ENCODE measurements at places on chromosomes 7 and 10.

DNA sequence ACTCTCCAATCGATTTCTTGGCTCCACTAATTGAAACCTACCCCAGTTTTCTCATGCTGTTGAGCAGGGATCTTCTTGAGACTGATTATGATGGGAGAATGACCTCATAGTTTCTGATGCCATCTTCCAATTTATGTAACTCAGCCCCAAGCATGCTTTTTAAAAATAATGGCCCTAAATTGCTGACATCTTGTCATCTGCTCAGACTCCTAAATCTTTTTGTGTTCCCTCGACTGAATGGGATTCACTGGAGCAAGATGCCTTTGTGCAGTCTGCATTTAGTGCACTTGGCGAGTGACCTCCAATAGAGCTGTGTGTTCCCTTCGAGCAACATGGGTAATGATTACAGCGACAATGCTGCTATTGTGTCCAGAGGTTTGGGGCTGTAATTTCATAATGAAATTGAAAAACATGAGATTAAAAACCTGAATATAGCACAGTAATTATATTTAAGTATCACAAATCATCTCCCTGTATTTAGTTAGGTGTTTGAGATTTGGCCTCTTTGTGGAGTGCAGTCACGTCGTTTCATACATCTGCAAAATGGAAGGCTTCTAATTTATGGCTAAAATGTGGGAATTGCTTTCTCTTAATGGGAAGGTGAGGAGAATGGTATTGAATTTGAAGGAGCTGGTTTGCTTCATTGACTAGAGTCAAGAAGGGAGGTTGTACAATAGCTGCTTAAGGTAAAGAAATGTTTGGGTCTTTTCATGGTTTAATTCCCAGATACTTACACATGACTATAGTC is 192.9 kb downstream of the AUTS2 start:
- peak; percentile 8 for DNase-seq

DNA sequence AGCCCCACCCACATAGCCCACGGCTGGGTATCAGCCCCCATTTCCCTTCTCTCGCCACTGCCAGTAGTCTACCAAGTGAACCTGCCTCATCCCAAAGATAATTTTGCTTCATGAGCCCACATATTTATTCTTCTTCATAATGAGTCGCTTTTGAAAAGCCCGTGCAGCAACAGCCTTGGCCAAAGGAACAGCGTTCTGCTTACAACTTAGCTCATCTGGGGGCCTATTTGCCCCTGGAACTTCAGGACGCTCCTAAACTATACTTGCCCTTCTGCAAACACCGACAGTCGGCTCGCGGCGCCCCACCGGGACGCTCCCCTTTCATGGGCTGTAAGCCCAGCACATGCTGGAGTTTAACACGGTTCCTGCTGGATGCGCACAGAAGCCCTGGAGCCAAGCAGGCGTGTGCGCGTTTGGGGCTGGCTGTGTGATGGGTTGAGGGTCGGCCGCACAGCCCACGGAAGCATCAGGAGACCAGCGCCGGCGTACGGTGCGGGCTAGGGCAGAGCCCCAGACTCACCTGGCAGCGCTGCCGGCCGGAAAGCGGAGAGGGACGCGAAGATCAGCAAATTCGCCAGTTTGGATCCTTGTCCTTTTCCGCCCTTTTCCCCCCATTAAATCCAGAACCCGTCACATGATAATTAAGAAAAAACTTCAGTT is 370 bp downstream of the TMEM60 start:
- peak; percentile 60 for DNase-seq

GRCh38 chr7:40866601-40867000 is 731.8 kb downstream of the SUGCT start:
- DNase-seq, result no peak

DNA sequence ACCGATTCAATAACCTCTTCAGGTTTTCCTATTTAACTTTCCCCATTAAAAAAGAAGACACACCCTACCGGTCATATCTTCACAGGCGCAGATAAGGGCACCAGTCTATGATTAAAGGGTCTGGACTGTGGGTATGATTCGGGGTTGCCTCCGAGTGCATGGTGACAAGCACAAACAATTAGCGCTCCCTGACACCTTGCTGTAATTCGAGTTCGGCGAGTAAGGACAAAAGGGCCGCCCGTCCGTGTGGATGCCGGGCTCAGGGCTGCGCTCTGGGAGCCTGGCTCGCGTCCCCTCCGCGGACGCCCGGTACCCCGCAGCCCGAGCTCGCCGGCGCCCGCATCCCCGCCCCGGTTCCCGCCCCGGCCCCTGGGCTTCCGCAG is 111.9 kb upstream of the RHEB start:
- DNase-seq, result no peak
